ENCODE measurements at places on chromosomes 5 and 9.

- DNase-seq, result no peak
Observed at GRCh38 chr5:165196961-165197360, 1691.5 kb downstream of the MAT2B start.

- peak; percentile 74 for DNase-seq
Observed at GRCh38 chr5:79857714-79858409, 133.2 kb downstream of the MTX3 start.

DNA sequence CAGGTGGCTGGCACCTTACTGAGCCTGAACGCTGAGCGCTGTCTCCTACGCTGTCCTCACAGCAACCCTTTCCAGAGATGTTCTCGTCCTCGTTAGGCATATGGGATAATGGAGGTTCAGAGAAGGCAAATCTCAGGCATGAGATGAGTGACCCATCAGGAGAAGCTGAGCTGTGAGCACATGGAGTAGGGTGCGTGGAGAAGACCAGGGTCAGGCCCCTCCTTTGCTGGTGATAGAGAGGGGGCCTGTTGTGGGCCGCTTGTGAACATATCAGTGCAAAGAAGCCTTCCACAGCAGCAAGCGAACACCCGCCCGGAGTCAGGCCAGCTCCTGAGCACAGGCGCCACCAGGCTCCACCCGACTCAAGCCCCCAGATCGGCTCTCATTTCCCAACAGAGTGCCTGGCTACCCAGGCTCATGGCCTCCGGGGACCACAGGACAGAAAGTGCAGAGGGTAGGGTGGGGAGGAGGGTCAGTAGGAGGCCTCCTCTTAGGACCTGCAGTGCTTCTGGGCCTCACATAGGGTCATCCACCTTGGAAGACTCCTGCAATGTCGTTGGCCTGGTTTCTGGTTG, 15.0 kb upstream of the TIFAB start:
- DNase-seq, result peak; percentile 31

DNA sequence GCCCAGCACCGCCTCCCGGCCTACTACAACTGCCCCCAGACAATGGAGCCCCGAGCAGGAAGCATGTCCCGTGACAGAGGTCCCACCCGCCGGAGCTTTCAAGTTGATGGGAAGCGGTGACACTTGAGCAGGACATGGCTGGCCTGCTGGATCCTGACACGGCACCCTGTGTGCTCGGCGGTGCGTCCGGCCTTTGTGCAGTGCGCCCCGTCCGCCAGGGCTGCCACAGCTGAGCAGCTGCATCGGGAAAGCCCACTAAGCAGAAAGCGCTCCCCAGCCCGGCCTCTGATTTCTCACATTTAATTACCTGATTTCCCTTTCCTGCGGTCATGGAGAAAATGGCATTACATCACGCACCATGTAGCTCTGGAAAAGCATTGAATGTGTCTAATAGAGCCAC, 611.9 kb downstream of the IRX1 start:
- no peak for DNase-seq

GRCh38 chr5:171188016-171188415, 121.0 kb upstream of the TLX3 start:
- DNase-seq, result no peak

DNA sequence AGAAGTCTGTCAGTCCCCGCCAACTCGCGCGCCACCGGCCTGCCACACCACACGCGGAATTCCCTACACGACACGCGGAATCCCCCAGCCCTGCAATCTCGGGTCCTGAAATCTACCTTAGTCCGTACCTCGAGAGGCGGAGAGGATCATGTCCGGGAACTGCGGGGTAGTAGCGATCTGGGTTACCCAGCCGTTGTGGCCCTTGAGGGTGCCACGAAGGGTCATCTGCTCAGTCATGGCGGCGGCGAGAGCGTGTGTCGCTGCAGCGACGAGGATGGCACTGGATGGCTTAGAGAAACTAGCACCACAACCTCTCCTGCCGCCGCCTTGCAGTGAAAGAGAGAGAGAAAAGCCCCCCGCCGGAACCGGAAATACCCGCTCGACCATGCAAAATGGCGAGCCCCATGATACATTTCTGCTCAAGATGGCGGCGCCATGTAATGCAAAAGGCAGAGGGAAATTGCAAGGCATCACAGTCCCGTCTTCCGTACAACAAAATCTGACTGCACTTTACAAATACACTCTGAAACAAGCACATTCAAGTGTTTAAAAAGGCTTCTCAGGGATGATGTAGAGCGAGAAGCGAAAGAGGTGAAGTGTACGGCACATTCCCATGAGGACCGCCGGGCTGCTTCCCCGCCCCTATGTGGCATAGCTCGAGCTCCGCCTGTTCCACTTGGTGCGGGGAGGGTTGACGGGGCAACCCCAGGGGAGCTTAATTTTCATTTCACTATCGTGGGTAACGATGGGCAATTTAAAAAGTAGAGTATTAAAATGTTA, at the start of gene RACK1:
RACK1 (minus strand) TSS at position 343 of the 780 bp plus-strand sequence; CDS start at position 237, 106 bp downstream.
- DNase-seq, result peak; percentile 91

DNA sequence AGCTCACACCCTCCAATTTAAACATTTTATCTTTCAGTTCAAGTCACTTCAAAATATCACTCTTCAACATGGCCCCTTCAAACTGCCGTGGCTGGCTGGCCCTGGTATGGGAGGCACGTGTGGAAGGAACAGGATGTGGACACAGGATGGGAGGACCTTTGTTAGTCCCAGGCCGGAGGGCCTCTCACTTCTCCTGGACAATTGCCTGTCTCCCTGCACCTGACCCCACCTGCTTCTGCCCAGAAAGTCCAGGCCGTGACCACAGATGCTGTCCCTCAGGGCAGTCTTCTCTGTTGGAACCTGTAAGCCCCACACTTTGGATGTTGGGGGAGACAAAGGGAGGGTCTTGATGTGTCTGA, 19.4 kb downstream of the AMBP start:
- no peak for DNase-seq

DNA sequence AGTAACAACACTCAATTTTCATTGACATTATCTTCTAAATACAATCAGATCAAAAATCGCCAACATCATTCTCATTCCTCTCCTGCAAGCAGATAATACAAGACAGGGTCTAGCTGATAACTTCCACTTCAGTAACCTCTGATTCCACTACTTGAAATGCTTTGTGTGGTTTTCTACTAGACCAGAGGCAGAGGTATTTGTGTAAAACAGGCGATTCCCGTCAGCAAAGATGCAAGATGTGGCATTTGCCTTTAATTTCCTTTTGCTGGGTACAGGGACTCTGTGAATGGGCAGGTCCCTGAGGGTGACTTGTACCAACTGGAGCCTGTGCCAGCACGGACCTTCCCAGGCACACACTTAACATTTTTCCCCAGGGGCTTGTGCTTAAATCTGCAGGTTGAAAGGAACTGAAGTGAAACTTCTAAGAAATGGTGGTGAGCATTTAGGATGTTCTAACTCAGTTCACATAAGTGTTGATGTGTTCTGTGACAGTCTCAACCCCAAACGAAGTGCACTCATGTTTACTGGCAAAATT, 625.5 kb upstream of the WWC1 start:
- no peak for DNase-seq

GRCh38 chr5:137206030-137206715, 293.0 kb downstream of the SPOCK1 start:
- no peak for DNase-seq

DNA sequence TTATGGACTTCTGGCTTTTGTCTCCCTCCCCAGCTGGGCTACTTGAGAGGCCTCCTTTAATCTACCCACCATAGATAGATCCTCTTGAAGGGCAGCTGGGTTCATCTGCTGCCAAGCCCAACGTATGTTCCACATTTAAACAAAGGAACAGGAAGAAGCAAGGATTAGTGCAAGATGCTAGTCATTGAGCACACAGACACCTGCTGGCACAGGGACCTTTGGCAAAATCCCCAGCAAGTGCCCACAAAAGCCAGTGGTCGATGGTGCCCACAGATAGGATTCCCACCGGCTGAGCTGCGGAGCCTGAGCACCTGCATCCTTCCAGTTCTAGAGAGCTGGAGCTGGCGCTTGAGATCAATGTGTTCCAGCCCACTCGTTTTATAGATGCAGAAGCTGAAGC, 57.7 kb upstream of the SHB start:
- no peak for DNase-seq

DNA sequence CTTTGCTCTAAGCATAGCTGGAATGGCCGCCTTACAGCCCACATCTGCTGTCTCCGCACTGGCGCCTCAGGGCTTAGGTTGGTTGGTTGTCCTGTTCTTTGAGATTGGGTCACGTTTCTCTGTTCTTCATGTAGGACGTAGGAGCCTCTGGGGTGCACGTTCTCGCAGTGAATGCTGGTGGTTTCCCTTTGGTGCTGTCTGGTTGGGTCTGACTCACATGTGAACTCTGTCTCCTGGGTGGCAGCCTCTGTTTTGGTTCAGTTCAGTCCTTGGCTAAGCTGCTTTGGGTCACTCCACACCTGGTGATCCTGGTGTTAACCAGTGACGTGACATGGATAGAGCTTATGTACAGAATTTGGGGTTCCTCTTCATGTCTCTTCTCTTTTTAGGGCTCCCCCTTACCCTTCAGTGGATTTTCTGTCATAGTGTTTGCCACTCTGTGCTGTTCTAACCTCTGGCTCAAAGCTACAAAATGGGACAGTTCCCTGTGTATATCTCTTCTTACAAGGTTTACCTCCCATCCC, 12.6 kb upstream of the LPCAT1 start:
- peak; percentile 86 for DNase-seq

GRCh38 chr5:102527547-102527946, 28.7 kb upstream of the SLCO6A1 start:
- no peak for DNase-seq

- DNase-seq, result no peak
Observed at GRCh38 chr5:134570886-134571285, 45.4 kb downstream of the JADE2 start.

- no peak for DNase-seq
Observed at GRCh38 chr9:37676411-37676830, 25.7 kb downstream of the FRMPD1 start.

- no peak for DNase-seq
Observed at GRCh38 chr9:33818167-33818846, 1.3 kb downstream of the UBE2R2 start.

DNA sequence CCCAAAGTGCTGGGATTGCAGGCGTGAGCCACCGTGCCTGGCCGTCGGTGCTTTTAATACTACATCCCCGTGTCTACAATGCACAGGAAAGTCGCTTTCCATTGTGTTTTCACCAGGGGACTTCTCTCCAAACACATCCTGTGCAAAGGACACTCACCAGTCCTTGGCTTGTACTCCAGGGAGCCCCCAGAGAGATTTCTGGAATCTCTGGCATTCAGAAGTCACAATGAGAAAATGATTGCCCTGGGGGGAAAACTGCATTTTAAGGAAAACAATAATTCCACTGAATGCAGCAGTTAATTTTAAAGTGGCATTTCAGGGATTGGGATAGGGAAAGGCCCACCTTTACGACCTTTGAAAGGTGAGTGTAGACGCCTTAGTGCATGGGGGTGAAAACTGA, 112.0 kb downstream of the ADAMTS16 start:
- no peak for DNase-seq

- peak; percentile 29 for DNase-seq
Observed at GRCh38 chr5:40441733-40442132, 238.0 kb upstream of the PTGER4 start.

- DNase-seq, result no peak
Observed at GRCh38 chr9:133619791-133620190, 10.6 kb upstream of the FAM163B start.

- no peak for DNase-seq
Observed at GRCh38 chr5:74679966-74680365, 5.1 kb upstream of the HEXB start.

DNA sequence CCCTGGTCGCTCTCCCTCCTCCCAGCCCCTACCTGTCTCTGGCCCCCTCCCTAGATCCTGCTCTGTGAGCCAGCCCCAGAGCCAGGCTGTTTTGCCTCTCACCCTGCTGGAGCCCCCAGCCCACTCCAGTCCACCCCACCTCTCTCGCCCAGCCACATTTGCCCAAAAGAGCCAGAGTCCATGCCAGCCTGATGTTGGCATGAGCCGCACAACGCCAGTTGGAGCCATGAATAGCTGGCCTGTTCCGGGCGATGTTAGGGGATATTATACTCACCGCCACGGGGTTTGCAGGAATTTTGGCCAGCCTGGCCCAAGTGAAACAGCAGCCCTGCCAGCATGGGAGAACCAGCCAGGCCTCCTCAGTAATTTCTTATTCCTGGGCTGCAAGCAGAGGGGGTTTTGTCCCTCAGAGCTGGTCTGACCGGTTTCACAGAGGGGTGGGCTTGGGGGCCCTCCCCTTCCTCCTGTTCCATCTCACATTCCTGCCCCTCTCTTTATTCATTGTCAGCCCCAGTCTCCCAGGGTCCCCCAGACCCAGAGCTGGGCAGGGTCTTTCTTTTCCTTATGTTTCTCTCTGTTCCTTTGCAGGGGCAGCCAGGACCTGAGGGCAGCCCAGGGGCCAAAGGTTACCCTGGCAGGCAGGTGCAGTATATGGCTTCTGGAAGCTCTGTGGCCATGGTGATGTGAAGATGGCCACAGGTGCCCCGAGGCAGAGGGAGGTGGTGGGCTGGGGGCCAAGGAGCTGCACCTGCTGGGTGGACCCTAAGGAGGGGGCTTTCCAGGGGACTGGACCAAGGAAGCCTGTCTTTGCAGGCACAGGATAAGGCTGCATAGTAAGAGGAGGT, 50.1 kb downstream of the COL27A1 start:
- no peak for DNase-seq

GRCh38 chr5:145936401-145937131, at the start of gene SH3RF2:
SH3RF2 (plus strand) TSS chr5:145936578; CDS start chr5:145937929, 1,351 bp downstream.
- peak; percentile 82 for DNase-seq

- no peak for DNase-seq
Observed at GRCh38 chr5:118007262-118007661, 981.1 kb downstream of the DTWD2 start.

GRCh38 chr9:126465977-126466376, 139.3 kb downstream of the MVB12B start:
- peak; percentile 24 for DNase-seq

DNA sequence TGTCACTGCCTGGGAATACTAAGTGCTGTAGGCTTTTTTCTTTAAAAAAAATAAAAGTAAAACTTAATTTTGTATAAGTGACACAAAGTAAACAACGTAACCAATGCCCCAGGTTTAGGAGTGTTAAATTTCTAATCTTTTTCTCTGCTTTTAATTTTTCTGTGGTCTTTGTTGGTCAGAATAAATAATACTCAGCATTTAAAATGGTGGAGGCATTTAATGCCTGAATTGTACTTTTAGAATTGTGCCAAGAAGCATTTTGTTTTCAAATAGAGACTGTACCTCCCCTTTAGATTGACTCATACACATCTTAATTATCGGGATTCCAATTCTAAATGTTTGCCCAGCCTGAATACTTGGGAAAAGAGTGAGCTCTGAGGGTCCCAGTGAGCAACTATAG, 1.6 kb downstream of the DMXL1 start:
- no peak for DNase-seq

GRCh38 chr9:99024959-99025358, 80.0 kb upstream of the TGFBR1 start:
- DNase-seq, result no peak

DNA sequence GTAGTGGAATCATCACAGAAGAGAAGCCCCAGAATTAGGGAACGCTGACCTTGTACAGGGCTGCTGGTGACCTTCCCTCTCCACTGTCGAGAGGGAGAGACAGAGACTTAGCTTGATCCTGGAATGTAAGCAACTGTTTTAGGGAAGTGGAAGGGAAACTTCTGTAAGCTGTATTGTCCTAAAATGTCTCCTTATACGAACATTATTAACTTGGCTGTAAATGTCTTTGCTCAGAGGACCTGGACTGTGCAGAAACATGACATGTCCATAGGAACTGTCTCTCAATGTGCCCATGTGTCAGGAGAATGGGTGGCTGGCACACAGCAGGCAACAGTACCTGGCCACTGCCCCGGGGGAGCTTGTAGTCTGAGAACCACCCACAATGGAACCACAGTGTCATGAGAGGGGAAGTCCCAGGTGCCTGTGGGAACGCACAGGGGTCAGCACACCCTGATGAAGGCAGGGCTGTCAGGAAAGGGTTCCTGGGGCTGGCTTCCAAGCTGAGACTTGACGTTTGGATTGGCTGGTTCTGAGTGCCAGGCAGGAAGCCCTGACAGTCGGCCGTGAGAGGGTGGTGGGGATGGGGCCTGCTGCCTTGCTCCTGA, 34.0 kb downstream of the DAP start:
- DNase-seq, result no peak

Measured in Peyer's patch (tissue), 4 donors.